K562 (cell line): ENCODE measurements at places on chromosomes 3 and 15. TPM values are rescaled to one million over a fixed set of nuclear protein-coding genes. Genes with fewer than 3 reads are reported as not detected.

DNA sequence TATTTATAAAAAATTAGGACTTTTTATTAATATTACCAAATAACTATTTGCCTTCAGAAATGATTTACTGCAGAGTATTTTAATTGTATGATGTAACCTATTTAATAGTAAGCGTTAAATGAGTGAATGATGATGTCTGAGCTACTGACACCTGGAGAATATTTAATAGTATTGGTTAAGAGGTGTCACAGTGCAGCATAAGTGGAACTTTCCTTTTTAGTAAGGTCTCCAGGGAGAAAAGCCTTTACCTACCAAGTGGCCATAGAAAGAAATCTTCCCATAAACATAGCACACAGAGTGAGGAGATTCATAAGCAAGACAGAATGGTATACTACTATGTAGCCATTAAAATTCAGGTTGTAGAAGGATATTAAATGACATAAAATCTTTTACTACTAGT is 441.7 kb downstream of the TBL1XR1 start:
- no peak for DNase-seq

- no peak for DNase-seq
Observed at GRCh38 chr15:63491979-63492378, 12.4 kb upstream of the USP3 start.

GRCh38 chr15:51343466-51343865 is 2.0 kb downstream of the GLDN start:
- no peak for DNase-seq

DNA sequence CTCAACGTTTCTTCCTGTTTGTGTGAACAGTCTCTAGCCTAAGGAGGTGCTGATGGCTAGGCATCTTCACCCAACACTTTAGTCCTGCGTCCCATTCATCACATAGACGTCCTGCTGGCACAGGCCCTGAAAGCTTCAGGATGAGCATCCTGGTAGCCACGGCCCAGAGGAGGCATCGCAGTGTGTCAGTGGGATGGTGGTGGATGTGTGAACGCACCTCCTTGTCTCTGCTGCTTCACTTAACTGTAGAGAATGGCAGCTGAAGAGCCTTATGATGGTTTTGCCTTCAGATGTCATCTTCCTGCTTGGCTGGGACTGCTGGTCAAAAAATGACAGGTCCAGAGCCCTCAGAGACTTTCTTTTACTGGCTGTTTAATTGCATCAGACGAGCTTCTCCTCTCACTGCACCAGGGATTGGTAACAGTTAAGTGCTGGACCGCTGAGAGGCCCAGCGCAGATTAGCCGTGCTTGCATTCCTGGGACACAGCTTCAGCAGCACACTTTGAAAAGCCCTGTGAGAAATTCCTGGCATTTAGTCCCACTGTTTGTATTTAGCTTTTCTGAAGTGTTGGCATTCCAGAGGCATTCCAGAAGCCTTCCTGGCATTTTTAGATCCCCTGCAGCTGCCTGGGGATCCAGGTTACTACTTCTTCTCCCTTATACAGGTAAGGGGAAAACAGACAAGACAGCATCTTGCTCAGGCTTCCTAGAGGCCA is 132.4 kb upstream of the PLXNA1 start:
- no peak for DNase-seq

DNA sequence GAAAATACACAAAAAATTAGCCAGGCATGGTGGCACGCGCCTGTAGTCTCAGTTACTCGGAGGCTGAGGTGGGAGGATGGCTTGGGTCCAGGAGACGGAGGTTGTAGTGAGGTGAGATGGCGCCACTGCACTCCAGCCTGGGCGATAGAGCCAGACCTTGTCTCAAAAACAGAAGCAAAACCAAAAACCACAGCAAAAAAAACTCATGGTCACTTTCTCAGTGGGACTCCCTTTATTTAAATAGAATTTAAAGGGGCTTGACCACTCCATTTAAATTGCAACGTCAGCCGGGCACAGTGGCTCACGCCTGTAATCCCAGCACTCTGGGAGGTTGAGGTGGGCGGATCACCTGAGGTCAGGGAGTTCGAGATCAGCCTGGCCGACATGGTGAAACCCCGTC is 32.8 kb downstream of the ARHGAP31 start:
- no peak for DNase-seq

- no peak for DNase-seq
Observed at GRCh38 chr3:155076888-155077287, 3.2 kb upstream of the MME start.

GRCh38 chr3:69326855-69327300 is 59.0 kb downstream of the FRMD4B start:
- DNase-seq, result no peak

DNA sequence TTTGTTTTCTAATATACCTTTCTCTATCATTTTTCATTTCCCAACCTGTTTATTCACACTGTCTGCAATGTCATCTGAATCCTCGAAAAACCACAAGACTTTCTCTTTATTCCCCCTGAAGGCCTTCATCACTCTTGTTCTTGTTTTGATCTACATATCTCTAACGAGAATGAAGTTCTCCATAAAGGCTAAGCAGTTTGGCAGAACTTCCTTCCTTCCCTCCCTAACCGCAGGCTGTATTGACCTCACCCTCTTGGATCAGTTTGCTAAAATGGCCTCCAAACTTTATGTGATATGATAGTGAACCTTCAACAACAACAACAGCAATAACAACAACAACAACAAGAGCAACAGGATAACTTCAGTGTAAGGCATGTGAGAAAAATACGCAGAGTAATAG is 392.8 kb downstream of the TIGIT start:
- DNase-seq, result no peak

DNA sequence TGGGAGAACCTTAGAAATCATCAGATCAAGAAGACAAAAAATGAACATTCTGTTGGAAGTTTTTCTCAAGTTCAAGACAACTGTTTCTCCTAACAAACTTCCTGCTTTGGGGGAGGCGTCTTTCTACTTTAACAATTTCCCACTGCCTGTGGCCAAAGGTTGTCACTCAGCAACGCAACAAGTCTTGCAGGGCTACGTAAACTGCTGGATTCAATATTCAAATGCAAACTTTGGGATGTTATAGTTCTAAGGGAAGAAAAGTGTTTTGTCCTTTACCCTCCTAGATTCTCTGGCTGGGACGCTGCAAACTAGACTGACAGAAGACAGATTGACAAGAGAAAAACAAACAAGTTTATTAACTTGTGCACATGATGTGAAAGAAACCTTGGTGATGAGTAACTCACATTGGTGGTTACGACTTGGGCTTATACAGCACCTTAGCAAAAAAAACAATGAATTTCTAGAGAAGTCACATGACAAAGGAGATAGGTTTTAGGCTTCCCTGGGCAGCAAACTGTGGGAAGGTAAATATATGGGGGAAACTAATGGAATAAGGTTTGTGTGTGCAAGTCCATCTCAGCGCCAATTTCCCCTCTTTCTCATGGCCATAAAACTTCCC is 34.0 kb upstream of the ARPIN start:
- no peak for DNase-seq

GRCh38 chr15:99181545-99181971 is 67.8 kb downstream of the TTC23 start:
- DNase-seq, result no peak

- no peak for DNase-seq
Observed at GRCh38 chr3:191141728-191142127, 57.3 kb upstream of the OSTN start.

DNA sequence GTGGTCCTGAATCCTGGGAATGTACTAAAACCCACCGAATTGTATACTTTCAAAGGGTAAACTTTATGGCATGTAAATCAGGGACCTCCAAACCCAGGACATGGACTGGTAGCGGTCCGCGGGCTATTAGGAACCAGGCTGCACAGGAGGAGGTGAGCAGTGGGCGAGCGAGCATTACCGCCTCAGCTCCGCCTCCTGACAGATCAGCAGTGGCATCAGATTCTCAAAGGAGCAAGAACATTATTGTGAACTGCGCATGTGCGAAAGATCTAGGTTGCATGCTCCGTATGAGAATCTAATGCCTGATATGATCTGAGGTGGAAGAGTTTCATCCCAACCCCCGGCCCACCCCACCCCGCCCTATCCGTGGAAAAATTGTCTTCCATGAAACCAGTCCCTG is 22.2 kb downstream of the HEG1 start:
- DNase-seq, result no peak

- DNase-seq, result no peak
Observed at GRCh38 chr3:481111-481510, 284.5 kb downstream of the CHL1 start.

- no peak for DNase-seq
Observed at GRCh38 chr3:139128803-139129202, 84.1 kb upstream of the PRR23C start.

- DNase-seq, result no peak
Observed at GRCh38 chr3:116198087-116198486, 247.2 kb downstream of the LSAMP start.

GRCh38 chr3:5144316-5144994 is 22.4 kb downstream of the ARL8B start:
- DNase-seq, result no peak

DNA sequence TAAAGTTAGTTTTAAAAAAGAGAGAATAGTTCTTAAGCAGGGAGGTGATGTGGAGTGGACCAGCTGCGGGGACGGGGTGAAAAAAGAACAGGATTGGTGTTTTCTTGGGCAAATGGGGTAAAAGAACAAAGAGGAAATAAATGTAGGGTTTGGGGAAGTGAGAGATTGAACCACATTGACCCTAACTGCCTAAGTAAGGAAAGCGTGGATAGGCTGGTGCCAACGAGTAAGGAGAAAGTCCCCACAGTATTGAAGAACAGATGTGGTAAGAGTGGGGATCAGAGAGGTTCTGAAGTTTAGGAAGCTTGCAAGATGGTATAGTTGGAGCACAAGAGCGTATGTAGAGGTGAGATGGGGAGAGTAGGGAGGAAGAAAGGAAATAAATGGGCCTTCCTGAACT is 17.0 kb downstream of the IREB2 start:
- no peak for DNase-seq

DNA sequence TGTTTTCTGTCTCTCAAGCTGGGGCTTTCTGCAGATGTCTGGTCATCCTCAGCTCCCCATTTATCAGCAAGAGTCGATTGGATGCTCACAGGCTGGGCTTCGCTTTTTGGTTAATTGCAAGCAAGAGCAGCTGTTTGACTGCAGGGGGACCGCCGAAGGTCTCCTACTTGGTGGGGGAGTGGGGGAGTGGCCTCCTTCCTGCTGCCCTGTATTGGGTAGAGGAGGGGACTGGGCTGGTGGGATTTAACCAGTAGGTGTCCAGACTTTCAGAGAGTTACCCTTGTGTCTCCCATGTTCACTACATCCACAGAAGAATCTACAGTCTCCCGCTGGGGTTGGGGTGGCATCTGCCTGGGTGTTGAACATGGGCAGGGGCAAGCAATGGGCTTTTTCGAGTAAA is 78.7 kb downstream of the PLXNA1 start:
- no peak for DNase-seq

DNA sequence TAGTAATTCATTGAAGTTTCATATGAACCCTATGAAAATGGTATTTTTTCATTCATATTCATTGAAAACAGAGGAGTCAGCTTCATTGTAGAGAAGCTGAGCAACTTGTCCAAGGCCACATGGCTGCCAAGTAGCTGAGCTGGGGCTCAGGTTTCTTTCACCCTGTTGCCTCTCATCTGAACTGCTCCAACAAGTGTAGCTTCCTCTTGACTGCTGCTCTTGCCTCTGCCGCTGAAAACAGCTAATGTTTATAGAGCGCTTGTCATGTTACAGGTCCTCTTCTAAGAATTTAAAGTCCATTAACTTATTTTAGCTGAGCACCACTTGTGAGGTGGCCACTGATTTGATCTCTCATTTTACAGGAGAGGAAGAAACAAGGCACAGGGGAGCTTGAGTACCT is 81.1 kb downstream of the PDCD6IP start:
- no peak for DNase-seq

GRCh38 chr3:192831111-192831644 is 86.5 kb downstream of the MB21D2 start:
- no peak for DNase-seq

RETNLB gene
- total RNA-seq, result not detected in 2 replicates

PP2D1 gene
- not detected in 2 replicates for total RNA-seq

BCL2A1 gene
- 0.54 TPM in 1 of 2 replicates, not detected in the other for total RNA-seq

CELF6 gene
- not detected in 2 replicates for total RNA-seq

SLC9C1 gene
- total RNA-seq, result not detected in 2 replicates

ZNF860 gene
- total RNA-seq, result not detected in 2 replicates

CRBN gene
- total RNA-seq, result 44.5 and 47.9 TPM in 2 replicates

SH3GL3 gene
- total RNA-seq, result 8.9 and 9.6 TPM in 2 replicates

POPDC2 gene
- total RNA-seq, result 0.13 TPM in 1 of 2 replicates, not detected in the other

CHDH gene
- 0.89 and 1.4 TPM in 2 replicates for total RNA-seq

ATP13A5 gene
- not detected in 2 replicates for total RNA-seq

TUSC7 gene
- total RNA-seq, result not detected in 2 replicates

SPG11 gene
- 50.9 and 51.2 TPM in 2 replicates for total RNA-seq

ITPR1 gene
- 32.0 and 35.2 TPM in 2 replicates for total RNA-seq
